Stimulated activated naive CD4-positive, alpha-beta T cell treated with Interleukin-2 at 50 U/mL for 16 hours (primary cell): ENCODE measurements at places on chromosomes 13 and 19.
A peak's percentile ranks its signal among the peaks of the same experiment; 100 is the strongest.

- peak; percentile 6 for DNase-seq
Measured at GRCh38 chr19:10655457-10656312, 1.5 kb downstream of the ILF3 start.

GRCh38 chr19:6811378-6811777 is 38.9 kb downstream of the VAV1 start:
- no peak for DNase-seq

- no peak for DNase-seq
Measured at GRCh38 chr13:73293913-73294523, 235.2 kb downstream of the KLF5 start.

DNA sequence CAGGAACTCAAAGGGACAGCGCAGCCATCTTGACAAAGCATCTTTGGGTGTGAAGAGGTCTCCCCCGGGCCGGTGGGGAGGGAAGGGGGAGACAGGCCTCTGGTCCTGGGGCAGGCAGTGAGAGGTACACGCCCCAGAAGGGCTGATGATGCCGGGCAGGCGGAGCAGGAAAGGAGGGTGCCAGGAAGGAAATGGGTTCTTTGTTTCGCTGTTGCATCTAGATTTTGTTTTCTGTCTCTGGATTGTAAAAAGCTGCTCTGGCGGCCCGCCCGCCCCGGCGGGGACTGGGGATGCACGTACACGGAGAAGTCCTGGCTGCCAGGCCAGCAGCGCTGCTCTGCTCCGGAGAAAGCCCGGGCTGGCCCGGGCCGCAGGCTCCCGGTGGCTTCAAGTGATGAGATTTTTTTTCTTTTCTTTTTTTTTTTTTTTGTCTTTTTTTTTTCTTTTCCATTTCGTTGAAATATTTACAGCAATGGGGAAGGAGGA is 13.2 kb upstream of the ASF1B start:
- peak; percentile 32 for DNase-seq

DNA sequence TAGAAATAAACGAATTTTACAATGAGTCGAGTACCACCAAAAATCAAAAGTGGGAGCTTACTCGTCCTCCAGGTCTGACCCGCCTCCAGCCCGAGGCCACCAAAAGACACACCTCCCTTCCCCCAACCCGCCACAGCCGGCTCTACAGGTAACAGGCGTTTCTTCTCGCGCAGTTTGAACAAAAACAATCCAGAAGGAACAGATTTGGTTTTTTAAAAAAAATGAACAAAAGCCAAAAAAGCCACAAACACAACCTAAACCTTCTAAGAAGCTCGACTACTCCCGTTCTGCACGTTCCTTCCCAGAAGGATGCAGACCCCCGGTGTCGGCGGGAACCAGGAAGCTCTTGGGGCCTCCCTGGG is 671 bp downstream of the ZDHHC20 start:
- DNase-seq, result peak; percentile 35

GRCh38 chr13:75458696-75459422 is 23.1 kb downstream of the TBC1D4 start:
- DNase-seq, result no peak
